Stimulated activated CD8-positive, alpha-beta memory T cell treated with anti-CD3 and anti-CD28 coated beads, Interleukin-2, amount 100 ng/mL, for 1 hour (primary cell): ENCODE measurements at places on chromosomes 1 and 21.

DNA sequence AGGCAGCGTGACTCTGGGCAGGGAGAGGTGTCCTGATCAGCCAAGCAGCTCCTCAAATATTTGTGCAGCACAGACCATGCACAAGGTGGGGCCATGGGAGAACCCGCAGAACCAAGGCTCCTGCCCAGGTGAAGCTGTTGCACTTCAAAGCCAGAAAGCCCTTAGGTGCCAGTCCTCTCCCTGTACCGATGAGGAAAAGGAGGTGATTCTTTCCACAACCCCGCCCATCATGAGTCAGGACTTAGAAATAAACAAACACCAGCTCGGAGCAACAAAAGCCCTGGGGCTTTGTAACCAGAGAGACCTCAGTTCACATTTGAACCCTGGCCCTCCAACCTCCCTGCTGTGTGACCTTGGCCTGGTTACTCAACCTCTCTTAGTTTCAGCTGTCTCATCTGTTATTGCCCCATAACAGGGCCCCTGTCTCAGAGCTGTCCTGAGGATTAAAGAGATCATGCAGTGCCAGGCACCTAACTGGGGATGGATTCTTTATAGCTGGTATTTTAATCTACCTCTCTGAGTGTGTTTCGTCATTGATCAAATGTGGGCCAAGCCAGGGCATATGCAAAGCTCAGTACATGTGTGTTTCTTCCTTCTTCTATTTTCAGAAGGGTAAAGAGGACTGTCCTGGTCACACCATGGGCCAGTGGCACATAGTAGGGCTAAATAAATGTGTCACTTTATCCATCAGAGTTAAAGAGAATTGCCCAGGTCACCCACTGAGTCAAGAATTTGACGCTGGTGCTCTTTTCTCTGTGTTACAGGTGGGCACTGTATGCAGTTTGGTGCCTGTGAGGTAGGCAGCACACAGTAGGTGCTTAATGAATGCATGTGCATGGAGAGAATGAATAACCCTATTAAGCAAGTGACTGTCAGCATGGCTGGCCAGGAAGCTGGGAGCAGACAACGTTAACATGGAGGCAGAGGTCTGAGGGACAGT is 1.4 kb downstream of the LDLRAD1 start:
- no peak for DNase-seq

GRCh38 chr1:43345120-43345519 is 7.5 kb downstream of the MPL start:
- DNase-seq: no peak

DNA sequence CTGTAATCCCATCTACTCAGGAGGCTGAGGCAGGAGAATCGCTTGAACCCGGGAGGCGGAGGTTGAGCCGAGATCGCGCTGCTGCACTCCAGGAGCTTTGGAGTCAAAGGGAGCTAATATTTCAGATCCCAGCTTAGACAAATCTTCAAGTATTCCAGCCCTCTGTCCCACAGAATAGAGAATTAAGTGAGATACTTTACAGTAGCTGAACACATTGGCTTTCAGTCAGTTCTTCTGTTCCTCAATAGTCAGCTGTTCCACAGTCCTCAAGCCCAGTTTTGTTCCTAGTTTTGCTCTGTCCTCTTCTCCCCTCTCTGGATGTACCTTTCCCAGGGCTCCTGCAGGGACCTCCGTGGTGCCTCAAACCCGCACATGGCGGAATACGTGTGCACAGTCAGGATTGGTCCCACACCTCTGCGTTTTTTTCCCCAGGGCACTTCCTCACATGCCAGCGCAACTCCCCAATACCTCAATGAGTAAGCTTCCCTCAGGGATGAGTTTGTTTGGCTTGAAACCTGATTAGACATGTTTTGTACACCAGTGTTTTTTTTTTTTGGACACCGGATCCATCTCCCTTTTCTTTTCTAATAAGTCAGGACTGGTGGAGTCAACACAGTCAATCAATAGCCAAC is 1.2 kb downstream of the MFN2 start:
- DNase-seq: no peak

DNA sequence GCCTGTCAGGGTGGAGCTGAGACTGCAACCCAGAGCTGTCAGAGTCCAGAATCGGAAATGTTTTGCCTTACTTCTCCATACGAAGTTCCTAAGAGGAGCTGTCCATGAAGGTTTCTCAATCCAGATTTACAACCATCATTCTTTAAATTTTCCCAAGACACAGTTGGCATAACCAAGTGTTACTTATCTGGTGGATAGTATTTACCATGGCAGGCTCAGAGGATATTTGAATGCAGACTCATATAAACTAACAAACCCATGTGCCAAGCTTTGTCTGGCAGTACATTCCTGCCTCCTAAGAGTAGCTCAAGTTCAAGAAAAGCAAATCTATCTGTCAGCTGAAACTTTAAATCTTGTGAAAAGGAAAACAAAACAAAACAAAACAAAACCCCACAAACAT is 267.9 kb downstream of the ZNF326 start:
- DNase-seq: no peak

DNA sequence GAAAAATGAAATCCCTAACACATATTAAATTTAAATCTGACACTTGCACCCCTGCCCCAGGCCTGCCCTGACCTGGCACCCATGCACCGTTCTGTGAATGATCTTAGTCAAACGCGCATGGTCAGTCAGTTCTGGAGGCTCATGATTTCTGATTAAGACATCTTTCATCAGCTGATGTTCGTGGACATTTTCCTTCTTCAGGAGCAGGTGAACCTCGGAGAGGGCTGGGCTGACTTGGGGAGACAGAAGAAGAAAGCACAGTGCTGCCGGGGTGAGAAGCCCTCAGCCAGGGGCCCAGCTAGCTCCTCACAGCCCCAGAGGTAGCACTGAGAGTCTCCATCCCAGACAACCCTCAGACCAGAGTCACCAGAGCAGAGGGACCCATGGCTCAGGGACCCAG is 134.5 kb upstream of the AJAP1 start:
- no peak for DNase-seq

DNA sequence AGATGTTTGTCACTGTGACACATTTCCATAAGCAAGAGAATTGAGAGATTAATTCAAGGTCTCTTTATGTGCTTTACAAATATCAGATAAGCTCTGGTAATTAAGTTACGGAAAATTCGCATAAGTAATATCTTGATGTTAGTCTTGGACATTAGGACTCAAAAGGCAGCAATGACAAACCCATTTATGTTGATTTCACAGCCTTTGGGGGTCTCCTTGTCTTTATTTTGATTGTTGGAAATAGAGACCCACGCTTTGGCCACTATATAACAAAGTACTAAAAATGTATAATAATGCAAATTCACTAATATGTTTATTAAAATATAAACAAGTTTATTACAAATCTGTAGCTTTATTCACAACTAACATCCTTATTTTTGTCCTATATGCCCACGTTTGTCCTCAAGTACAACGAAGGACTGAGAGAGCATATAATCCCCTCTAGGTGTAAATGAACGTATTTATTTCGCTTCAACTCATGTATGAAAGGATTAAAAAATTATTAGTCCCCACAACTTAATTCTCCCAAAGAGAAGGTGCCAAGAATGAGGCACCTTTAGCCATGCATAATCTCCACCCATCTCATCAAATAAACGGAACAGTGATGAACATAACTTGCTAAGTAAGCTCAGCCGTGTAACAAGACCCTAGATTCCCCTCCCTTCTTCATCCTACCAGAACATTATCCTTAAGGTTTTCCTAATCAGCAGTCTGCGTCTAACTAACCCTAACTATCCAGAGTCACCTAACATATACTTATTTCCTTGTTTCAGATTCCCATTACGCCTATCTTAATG is 1.6 kb upstream of the LAMC1 start:
- no peak for DNase-seq

GRCh38 chr1:10794724-10795275 is 1.6 kb downstream of the CASZ1 start:
- DNase-seq: no peak

- DNase-seq: no peak
Measured at GRCh38 chr1:170583186-170583585, 51.2 kb downstream of the GORAB start.

GRCh38 chr1:50106095-50106761 is 2.5 kb upstream of the ELAVL4 start:
- no peak for DNase-seq

DNA sequence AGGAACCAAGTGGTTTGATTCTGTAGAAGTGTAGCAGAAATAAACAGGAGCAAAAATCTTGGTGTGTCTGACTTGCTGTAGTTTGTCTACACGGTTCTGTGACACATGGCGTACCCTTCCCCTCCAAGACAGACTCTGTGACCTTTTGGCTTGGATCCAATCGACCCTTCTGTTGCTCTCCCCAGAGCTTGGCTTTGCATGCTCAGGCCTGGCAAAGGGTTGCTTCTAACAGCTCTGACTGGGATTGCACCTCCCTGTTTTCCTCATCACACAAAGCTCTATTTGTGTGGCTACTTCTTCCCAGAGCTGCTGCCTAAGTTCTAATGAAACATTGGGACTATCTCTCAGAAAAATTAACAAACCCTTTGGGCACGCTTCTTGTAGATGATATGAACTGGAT is 24.0 kb downstream of the NGF start:
- DNase-seq: no peak

- DNase-seq: no peak
Measured at GRCh38 chr1:56817716-56818463, 1.3 kb downstream of the FYB2 start.

DNA sequence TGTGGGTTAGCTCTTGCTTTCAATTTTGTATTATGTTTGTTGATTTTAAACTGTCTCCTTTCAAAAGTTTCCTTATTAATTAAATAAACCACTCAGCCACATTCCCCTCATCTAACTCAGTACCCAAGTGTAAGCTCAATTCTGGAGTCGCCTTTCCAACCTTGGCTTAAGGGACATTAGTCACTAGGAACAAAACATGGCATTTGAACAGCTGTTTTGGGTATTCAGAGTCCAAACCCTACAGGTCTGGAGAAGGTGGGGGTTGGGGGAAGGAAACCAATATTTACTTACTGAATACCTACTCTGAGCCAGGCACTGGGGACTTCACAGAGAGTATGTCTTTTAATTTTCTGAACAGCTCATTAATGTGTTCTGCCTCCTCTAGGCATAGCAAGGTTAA is 117.2 kb upstream of the JUN start:
- DNase-seq: no peak

- DNase-seq: no peak
Measured at GRCh38 chr1:36092798-36093185, 4.1 kb downstream of the ADPRS start.

DNA sequence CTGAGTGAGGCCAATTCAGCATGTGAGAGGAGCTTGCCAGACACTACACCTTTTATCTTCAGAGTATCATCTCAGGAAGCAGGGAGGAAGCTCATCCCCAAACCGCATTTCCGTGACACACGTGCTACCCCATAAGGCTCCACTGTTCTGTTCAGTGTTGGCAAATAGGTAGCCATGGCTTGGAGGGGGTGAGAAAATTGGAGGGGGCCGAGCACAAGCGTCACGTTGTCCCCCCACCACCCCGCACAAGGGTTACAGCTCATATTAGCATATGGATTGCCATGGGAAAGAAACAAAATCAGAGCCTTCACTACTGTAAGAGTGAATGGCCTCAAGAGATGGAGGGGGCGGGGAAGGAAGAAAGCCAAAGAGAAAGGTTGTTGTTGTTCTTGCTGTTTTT is 46.7 kb downstream of the OLIG1 start:
- no peak for DNase-seq

DNA sequence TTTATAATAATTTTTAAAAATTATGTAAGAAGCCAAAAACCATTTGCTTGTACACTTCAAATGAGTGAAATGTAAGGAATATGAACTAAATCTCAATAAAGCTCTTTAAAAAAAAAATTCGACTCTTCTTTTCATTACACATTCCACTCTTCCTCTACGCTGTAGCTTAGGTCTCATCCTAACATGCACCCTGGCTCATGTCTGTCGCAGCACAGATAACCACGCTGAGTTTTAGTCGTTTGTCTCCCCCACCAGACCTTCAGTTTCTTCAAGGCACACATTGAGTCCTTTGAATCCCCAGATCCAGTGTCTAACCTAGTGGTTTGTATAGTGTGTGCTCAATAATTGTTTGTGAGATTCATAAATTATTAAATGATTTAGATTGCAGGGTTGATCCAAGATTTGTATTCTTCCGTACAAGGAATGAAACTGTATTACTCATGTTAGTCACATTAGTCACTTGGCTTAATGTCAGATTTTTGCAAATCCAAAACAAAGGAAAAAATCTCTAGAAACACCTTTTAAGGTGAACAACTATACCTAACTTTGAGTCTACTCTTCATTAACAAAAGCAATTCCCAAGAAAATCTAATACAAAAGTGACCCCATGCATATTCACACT is 57.3 kb downstream of the SLC25A24 start:
- no peak for DNase-seq

- no peak for DNase-seq
Measured at GRCh38 chr21:44449473-44450363, 5.6 kb upstream of the LRRC3 start.
